NCI-H1694 treated with DMSO at 0.1 percent for 48 hours (cell line): ENCODE measurements at places on chromosomes 7 and 10.

DNA sequence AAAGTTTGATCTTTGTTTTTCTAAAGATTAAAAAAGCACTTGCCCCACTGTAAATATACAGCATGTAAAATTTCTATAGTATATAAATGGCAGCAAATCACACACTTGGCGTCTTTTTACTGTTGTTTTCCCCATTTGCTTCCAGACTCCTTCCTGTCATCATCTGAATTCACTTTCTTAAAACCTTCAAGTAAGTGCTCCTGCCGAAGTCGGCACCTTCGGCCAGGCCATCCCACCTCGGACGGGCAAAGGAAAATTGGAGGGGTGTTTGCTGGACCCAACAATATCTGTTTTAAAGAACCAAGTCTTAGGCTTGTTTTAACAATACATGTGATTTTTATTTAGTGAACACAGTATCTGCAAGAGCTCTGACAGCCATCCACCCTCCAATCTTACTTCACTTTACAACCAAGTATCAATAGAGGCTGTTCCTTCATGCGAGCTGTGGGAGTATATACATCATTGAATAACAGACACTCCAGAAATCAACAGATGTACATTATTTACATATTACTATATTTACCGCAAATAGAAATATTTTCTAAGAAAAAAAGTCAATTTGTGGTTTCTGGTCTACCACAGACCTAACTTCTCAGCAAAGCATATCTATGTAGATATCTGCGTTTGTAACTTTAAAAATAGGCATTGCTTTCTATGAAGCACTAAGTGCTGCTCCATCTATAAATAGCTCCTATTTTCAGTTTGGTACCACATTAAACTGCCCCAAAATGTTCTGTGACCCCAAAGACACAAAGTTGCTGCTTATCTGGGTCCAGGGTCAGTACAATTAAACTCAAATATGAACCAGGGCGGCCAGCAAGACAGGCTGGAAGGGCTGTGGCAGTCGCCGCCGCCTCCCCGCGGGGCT lies 110.7 kb downstream of the CYTH3 start:
- DNase-seq = no peak

- no peak for DNase-seq
These were observed 50.3 kb upstream of the SP4 start for GRCh38 chr7:21377545-21377944.

- no peak for DNase-seq
These were observed 15.1 kb downstream of the TTYH3 start for GRCh38 chr7:2646680-2647571.

DNA sequence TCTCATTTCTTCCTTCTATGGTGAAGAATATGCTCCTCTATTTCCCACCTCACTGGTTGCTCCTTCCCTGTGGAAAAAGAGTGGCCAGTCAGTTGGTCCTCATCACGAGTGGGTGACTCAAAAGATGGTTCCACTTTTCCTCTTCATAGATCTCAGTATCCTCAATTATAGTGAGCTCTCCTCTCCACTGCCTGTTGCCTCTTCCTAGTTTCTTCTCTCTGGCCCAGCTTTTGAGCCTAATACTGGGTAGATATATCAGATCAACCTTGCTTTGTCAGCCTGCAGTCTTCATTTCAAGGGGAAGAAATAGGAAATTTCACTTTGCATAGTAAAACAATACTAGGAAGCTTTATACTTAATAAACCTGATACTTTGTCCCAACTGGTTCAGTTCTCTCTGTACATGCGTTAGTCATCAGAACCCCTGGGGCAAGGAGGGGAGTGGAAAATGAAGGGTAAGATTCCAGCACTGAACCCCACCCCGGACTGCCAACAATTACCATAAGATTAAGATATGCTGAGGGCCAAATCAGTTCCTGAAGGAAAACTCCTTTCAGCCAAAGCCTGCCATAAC lies 15.5 kb upstream of the WNT16 start:
- no peak for DNase-seq

- DNase-seq = no peak
These were observed 8.9 kb downstream of the CUBN start for GRCh38 chr10:17120694-17121093.

- no peak for DNase-seq
These were observed 240.2 kb upstream of the KLF14 start for GRCh38 chr7:130974169-130974568.

DNA sequence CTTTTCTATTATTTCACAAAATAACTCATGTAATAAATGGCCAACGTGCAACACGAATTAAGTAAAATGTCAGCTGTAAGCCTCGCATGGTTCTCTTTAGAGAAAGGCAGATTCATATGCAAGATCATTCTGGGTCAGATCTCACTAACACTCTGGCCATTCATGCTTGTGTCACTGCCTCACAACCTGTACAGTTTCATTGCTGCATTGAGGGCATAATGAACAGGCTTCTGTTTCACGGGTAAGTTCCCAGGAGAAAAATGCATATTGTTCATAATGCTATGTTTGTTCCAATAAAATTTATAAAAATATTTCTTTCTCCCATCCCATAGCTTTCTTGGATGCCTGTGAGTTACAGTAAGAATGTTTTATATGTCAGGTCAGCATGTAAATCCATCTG lies 734.0 kb upstream of the ANKRD30A start:
- DNase-seq = no peak

DNA sequence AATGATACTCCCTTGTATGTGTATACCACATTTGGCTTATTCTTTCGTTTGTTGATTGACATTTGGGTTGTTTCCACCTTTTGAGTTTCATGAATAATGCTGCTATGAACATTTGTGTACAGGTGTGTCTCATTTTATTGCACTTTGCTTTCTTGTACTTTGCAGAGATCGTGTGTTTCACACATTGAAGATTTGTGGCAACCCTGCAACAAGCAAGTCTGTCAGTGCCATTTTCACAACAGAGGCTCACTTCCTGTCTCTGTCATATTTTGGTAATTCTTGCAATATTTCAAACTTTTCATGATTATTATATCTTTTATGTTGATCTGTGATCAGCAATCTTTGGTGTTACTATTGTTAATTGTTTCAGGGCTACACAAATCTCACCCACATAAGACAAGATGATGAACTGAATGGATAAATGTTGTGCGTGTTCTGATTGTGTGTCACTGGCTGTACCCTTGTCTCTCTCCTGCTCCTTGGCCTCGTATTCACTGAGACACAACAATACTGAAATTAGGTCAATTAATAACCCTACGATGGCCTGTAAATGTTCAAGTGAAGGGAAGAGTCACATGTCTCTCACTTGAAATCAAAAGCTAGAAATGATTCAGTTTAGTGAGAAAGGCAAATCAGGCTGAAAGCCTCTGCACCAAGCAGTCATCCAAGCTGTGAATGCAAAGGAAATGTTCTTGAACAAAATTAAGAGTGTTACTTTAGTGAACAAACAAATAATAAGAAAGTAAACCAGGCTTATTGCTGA lies 133.6 kb upstream of the JCAD start:
- no peak for DNase-seq

GRCh38 chr7:5450549-5451327 lies 27.1 kb upstream of the TNRC18 start:
- peak; percentile 56 for DNase-seq

DNA sequence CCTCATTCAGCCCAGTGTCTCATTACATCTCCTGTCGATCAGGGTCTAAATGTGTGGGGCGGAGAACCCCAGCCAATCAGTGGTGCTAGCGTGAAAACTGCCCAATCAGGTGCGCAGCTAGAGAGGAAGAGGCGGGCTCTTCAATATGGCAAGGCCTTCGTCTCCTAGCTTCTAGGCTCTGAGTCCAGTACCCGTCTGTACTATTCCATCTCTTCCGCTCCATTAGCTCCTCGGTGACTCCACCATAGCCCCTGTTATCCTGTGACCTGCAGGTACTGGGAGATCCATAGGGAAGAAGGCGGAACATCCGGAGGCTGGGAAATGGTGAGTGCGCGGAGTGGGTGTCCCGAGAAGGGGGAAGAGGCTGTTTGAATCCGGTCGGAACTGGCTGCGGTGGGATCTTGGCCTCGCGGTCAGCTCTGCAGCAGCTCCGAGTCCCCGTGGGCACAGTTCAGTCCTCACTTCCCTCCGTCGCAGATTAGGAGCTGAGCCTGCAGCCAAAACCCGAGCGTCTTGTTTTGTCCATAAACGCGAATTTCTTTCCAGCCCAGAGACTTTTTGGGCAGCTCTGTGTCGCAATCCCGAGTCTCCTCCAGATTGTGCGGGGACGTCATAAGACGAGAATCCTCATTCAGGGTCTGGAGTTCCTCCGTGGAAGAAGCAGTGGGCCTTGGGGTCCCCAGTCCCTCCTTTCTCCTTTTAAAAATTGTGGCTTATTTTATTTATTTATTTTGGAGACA lies at the start of gene ZNF727:
TSS of gene ZNF727 (plus strand) at position 134 of the 740 bp plus-strand sequence. CDS start at position 322, 188 bp downstream.
- DNase-seq = no peak

DNA sequence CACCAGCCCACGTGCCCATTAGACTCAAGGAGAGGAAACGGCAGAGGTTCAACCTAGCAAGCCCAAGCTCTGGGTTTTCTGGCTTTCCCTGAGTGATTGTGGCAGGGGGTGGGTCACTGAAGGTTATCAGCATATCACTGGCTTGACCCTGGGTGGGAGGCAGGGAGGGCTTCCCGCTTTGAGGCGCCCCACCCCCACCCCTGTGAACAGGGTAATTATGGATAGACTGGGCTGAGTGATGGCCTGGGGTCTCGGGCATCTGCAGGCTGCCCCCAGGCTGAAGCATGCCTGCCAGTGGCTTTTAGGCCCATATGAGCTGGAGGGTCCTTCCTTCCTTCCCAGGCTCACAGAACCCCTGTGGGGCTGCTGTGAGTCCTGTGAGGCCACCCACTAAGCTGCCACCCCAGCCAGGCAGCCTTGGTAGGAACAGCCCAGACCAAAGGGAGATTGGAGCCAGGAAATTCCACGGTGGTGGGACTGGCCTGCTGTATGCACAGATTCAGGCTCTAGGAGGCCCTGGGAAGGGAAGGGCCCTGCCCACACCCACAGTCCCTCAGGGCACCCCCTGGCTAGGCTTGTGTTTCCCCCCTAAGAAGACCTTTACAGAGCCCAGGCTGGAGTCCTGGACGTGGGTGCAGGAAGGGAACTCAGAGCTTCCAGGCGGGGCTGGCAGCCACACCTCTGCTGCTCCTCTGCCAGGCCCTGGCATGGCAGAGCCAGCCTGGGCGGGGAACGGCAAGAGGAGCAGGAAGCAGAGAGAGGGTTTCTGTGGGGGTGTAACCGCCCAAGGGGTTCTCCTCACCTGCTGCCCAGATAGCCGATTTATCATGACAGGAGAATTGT lies 33.1 kb downstream of the GPRIN2 start:
- no peak for DNase-seq

GRCh38 chr10:126081841-126082466 lies 185.6 kb downstream of the FANK1 start:
- no peak for DNase-seq

GRCh38 chr7:148515237-148515636 lies 75.3 kb upstream of the C7orf33 start:
- no peak for DNase-seq

DNA sequence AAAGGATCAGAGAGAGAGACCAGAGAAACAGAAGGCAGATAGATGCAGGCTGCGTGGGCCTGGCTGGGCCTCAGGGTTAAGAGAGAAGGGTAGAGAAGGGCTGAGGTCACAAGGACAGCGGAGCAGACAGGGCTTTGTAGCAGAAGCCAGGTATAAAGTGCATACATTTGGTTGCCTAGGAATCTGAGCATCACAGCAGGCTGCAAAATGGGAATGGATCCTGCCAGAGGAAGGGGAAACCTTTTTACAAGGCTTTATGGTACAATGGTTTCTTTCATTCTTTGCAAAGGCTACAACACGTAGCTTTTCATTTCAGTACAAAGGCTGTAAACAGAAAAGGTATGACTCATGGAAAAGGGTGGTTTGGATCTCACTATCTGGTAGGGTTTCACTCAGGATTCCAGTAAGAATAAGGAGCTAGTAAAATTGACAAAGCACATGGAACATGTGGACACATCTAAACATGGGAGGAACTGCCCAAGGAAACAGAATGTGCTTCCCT lies 275.1 kb downstream of the DOCK4 start:
- no peak for DNase-seq

DNA sequence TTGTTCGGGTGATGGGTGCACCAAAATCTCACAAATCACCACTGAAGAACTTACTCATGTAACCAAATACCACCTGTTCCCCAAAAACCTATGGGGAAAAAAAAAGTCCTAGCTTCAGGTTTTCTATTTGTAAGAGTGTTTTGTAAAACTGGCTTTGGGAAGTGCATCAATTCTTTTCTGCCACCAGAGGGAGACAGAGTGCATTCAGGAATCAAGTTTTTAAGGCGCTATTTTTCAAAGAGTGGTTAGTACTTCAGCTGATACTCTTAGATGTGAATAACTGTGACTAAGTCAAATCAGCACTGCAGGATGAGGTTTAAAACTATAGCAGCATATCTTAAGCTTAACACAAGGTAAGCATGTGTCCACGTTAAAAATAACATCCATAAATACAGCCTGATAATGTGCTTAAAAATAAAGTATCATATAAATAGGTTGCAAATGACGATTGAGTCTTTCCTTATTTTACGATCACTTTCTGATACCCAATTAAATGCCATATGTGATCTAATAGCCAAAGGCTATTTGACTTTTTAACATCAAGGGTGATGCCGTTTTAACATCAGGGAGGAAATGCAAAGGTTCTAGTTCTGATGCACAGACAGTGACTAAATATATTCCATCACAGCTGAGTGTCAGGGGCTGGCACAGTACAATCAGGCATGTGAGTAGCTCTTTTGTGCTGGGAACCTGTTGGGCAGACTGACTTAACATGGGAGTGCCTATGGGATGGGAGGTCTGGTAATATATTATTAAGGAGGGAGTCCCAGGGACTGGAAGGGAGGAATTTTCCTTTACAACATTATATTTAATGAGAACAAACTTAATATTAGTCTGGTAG lies 10.6 kb upstream of the LYZL2 start:
- peak; percentile 44 for DNase-seq

GRCh38 chr7:14892961-14893360 lies 9.6 kb downstream of the DGKB start:
- no peak for DNase-seq

GRCh38 chr10:45440511-45441062 lies 66.6 kb downstream of the ALOX5 start:
- DNase-seq = no peak

GRCh38 chr7:142745745-142746144 lies 3.5 kb upstream of the PRSS1 start:
- no peak for DNase-seq

- DNase-seq = no peak
These were observed 159.1 kb downstream of the CCDC71L start for GRCh38 chr7:106501605-106502580.

DNA sequence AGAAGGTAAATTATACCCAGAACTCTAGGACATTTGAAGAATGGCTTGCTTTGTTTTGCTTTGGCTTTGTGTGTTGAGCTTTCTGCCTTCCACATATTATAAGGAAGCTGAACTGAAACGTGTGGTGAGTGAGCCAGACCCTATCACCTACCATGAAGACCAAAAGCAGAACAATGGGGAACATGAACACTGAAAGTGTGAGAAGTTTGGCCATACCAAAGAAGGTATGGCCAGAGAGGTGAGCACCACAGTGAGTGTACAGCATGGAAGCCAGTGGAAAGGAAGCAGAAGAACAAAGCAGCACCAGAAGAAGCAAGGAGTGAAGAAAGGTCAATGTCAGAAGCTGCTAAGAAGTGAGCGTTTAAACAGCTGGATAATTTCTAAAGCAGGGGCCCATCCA lies 59.7 kb upstream of the CCDC71L start:
- DNase-seq = no peak

GRCh38 chr7:107041097-107041496 lies 3.4 kb upstream of the PRKAR2B start:
- DNase-seq = no peak

GRCh38 chr7:147911201-147911601 lies 679.4 kb upstream of the C7orf33 start:
- DNase-seq = no peak

- no peak for DNase-seq
These were observed 107.4 kb downstream of the DNAJB6 start for GRCh38 chr7:157444011-157444842.
